ENCODE measurements at places on chromosomes 1 and 21. TPM values are rescaled to one million over a fixed set of nuclear protein-coding genes. Genes with fewer than 3 reads are reported as not detected.

Gene CACNA1E
- total RNA-seq: not detected

Gene ASCL5
- total RNA-seq: not detected

Gene CASZ1
- total RNA-seq: under 0.01 TPM

DNA sequence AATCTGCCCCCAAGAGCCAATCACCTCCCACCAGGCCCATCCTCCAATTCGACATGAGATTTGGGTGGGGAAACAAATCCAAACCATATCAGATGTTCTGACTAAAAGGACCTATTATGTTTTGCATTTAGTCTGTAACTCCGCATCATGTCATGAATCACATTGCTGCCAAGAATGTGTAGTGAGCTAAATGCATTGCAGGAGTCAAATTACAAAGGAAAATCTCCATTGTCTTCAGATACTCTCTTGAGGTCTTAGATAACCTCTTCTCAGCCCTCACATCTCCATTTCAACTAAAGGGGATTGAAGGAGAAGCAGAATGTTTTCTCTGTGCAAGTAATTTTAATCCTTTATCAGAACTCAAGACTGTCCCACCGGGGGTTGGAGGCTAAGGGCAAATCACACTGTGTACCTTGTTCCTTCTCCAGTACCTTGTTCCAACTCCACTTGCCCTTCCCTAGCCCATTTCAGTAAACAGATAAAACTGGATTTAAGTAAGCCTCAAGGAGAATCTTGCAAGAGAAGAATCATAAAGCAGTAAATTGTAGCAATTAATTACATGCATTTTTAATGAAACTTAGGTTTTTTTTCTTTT is 34.1 kb downstream of the EXTL2 start:
- DNase-seq: peak; percentile 33

DNA sequence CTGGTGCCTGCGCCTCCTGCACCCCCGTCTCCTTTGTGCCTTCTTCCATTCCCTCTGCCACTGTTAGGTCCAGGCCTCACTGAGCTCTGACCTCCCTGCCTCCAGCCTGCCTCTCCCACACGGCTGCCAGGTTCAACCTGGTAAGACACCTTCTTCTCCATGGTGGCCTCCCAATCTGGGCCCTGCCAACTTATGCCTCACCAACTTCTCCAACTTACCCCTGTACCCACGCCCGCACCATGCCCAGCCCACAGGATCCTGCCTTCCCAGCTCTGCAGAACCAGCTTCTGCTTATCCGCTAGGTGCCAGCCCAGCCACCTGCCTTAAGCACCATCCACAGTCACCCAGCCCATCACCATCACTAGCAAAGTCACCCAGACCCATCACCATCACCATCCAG is 37.2 kb downstream of the PDE9A start:
- DNase-seq: no peak

DNA sequence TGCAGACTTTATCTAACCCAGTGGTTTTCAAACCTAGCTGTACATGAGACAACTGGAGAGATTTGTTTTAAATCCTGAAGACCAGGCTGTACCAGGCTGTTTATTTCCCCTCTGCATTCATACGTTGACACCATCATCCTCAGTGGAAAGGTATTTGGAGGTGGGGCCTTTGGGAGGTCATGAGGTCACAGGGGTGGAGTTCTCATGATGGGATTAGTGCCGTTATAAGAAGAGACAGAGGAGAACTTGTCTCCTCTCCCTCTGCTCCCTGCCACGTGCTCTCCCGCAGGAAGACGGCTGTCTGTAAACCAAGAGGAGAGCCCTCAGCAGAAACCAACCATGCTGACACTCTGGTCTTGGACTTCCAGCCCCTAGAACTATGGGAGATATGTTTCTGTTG is 165.4 kb downstream of the ADSS2 start:
- DNase-seq: no peak
